ENCODE measurements at places on chromosomes 1 and 21.

- peaks cover 3% of the 10 kb centered on the region for H3K4me1 ChIP-seq
- no peak for DNase-seq
- no peaks in the 10 kb centered on the region for H3K27me3 ChIP-seq
- no peaks in the 10 kb centered on the region for H3K36me3 ChIP-seq
- H3K4me3 ChIP-seq, result no peak overlapping the region
- no peak overlapping the region for H3K27ac ChIP-seq
These were observed 128.4 kb downstream of the NTMT2 start for GRCh38 chr1:170274131-170274501.

- no peak overlapping the region for H3K4me3 ChIP-seq
- no peak for DNase-seq
- no peaks in the 10 kb centered on the region for H3K27me3 ChIP-seq
These were observed 15.5 kb upstream of the MAP3K7CL start for GRCh38 chr21:29114765-29115500.

DNA sequence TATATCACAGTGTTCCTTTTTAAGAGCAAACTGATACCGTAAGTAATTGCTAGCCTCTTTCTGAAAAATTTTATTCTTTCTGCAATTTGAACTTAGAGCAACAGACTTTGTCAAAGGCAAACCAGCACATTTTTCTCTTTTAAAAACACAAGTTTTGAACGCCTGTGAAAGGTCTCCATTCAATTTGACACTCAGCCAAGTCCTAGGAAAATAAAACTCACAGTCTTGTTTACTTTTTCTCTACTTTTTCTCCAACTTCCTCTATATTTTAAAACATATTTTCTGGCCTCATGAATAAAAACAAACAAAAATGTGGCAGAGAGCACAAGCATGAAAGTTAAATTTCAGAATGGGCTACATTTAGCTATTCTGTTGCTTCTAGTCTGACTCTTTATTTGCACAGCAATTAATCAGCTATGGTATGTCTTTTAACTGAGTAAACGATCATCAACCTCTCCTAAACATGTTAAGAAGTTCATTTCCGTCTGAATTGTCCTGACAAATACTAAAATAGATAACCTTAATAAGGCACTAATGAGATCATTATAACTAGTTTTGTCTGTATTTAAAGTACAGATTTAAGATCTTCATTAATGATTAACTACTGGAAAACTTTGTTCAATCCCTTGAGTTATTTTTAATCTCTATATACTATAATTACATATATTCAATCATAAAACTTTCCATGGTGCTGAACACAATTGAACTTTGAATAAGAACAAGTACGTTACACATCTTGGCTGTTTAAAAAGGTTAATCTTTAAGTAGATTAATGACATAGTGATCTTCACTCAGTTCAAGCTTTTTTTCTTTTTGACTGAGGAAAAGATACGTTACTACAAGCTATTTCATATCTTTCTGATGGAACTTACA lies 550.6 kb downstream of the PTBP2 start:
- no peaks in the 10 kb centered on the region for H3K36me3 ChIP-seq
- no peaks in the 10 kb centered on the region for H3K27me3 ChIP-seq
- H3K27ac ChIP-seq, result peak overlapping the region; percentile 9
- DNase-seq, result no peak

DNA sequence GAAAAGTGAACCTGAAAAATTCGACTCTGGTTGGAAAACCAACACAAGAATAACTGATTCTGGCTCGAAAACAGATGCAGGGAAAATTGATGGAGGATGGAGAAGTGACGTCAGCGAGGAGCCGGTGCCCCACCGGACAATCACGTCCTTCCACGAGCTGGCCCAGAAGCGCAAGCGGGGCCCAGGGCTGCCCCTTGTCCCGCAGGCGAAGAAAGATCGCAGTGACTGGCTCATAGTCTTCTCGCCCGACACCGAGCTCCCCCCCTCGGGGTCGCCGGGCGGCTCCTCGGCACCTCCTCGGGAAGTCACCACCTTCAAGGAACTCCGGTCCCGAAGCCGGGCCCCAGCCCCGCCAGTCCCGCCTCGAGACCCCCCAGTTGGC lies 1.9 kb downstream of the RUSC1 start:
- H3K4me1 ChIP-seq, result peaks cover 39% of the 10 kb centered on the region
- H3K27me3 ChIP-seq, result no peaks in the 10 kb centered on the region
- DNase-seq, result no peak
- peak overlapping the region; percentile 83 for H3K27ac ChIP-seq

- H3K36me3 ChIP-seq, result no peaks in the 10 kb centered on the region
- no peak overlapping the region for H3K4me3 ChIP-seq
- H3K27me3 ChIP-seq, result no peaks in the 10 kb centered on the region
These were observed 28.0 kb downstream of the NUAK2 start for GRCh38 chr1:205293350-205294074.

DNA sequence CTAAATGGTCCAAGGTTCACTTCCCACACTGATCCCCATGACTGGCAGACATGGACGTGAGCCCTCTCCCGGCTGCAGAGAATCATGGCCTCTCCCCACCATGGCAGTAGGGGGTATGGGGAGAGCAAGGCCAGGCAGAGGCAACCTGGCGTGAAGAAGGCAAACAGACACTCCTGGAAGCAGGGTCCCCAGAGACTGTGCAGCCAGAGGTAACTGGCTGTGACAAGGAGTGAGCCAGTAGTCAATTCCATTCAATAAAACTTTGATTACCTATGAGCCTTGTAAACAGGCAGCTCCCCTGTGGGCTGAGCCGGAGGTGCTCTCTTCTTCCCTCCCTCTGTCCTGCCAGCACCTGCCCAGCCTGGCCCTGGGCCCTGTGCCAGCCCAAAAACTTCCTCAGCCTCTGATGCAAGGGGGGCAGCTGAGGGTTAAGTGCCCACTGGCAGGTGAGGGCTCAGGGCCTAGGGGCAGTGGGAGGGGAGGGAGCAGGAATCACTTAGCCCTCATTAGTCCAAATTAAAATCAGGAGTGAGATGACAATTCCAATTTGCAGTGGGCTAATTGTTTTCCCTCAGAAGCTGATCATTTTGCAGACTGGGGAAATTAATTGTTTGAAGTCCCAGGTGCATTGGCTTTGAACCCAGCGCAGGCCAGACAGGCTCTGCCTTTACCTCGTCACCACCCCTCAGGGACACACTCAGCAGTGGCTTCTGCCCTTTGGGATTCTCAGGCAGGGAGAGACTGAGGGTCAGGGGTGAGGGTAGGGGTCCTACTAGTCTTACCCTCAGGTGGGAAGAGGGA lies 35.6 kb downstream of the LRRN2 start:
- no peaks in the 10 kb centered on the region for H3K36me3 ChIP-seq
- H3K4me3 ChIP-seq, result no peak overlapping the region
- no peak overlapping the region for H3K27ac ChIP-seq
- DNase-seq, result no peak
- peaks cover 32% of the 10 kb centered on the region for H3K27me3 ChIP-seq

- no peak overlapping the region for H3K4me3 ChIP-seq
- no peaks in the 10 kb centered on the region for H3K27me3 ChIP-seq
- peaks cover 17% of the 10 kb centered on the region for H3K4me1 ChIP-seq
- no peaks in the 10 kb centered on the region for H3K36me3 ChIP-seq
- no peak for DNase-seq
- H3K27ac ChIP-seq, result no peak overlapping the region
These were observed 29.5 kb downstream of the PEX14 start for GRCh38 chr1:10504249-10504648.

GRCh38 chr1:55500601-55501000 lies 285.4 kb upstream of the USP24 start:
- H3K27ac ChIP-seq, result no peak overlapping the region
- H3K4me3 ChIP-seq, result no peak overlapping the region
- H3K4me1 ChIP-seq, result peaks cover 19% of the 10 kb centered on the region
- H3K27me3 ChIP-seq, result no peaks in the 10 kb centered on the region
- no peak for DNase-seq
- H3K36me3 ChIP-seq, result no peaks in the 10 kb centered on the region

- no peak overlapping the region for H3K27ac ChIP-seq
- DNase-seq, result no peak
- H3K27me3 ChIP-seq, result no peaks in the 10 kb centered on the region
- H3K36me3 ChIP-seq, result no peaks in the 10 kb centered on the region
These were observed 301.7 kb downstream of the TTLL7 start for GRCh38 chr1:83697220-83697619.

DNA sequence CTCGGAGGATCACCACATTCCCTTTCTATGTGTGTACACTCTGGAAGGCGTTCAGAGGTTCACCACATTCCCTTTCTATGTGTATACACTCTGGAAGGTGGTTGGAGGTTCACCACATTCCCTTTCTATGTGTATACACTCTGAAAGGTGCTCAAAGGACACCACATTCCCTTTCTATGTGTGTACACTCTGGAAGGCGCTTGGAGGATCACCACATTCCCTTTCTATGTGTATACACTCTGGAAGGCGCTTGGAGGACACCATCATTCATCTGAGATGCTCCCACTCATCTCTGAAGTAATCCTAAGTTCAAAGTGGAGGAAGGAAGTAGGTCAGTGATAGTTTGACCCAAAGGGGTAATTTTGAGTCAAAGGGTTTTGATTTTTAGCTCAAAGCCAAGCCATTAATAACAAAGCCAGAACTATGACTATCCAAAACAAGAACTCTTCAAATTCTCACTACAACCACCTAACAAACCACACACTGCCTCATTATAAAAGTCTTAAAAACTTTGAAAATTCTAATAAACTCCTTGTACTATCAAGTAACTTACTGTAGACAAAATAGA lies 32.9 kb downstream of the NRIP1 start:
- H3K4me1 ChIP-seq, result peaks cover 20% of the 10 kb centered on the region
- no peak overlapping the region for H3K4me3 ChIP-seq
- no peak for DNase-seq
- H3K27ac ChIP-seq, result no peak overlapping the region

DNA sequence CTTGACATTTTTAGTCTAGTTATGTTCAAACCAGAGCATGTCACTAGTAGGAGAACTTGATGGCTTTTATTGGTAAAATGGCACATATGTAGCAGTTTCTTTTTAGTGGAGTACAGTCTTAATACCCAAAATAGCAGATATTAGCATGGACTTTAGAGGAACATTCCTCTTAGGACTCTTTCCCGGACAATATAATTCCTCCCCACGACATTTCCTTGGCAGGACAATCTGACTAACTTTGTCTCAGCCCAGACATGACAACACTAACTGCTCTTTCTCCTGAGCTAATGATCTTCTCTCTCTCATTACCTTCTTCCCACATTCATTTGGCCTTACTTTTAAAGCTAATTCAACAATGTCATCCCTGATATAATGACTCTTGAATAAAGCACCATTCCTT lies 62.5 kb downstream of the ADAMTS1 start:
- no peaks in the 10 kb centered on the region for H3K36me3 ChIP-seq
- peaks cover 31% of the 10 kb centered on the region for H3K4me1 ChIP-seq
- peak overlapping the region; percentile 10 for H3K27ac ChIP-seq

GRCh38 chr1:1401457-1402010 lies 2.4 kb upstream of the CCNL2 start:
- no peaks in the 10 kb centered on the region for H3K27me3 ChIP-seq
- no peak for DNase-seq
- peaks cover 22% of the 10 kb centered on the region for H3K36me3 ChIP-seq
- peaks cover 52% of the 10 kb centered on the region for H3K4me1 ChIP-seq

DNA sequence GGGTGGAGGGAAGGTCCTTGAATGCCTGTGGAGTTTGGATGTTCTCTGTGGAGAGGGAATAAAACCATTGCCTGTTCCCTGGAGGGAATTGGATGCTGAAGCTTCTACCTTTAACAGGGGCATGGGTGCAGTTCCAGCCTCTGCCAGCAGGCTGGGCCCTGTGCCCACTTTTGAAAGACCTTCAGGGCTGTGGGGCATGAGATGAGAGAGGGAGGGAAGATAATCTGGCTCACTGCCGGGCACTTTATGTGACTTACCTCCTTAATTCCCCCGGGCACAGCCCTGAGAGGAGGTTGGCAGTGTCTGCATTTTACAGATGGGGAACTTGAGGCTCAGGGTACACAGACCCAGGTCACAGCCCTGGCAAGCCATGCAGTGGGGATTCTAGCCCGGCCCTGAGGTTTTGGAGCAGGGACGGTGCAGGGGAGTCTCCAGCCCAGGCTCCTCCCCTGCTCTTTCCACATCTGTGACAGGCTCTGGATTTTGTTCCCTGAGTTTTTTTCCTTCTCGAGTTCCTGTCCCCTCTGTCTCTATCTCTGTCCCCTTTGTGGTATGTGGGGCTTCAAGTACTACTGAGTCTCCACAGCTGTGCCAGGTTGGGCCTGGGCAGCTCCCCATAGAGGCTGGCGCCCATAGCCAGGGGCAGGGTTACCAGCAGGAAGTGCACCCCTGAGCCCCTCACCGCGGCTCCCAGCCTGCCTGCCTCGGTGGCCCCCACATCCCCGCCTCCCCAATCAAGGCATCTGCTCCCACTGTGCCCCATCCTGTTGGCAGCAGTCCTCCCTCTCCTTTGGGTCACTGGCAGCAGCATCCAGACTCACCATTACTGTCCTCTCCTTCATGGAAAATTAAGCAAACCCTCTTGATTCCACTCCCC lies 14.0 kb upstream of the THEMIS2 start:
- no peaks in the 10 kb centered on the region for H3K27me3 ChIP-seq
- no peak overlapping the region for H3K27ac ChIP-seq
- H3K4me3 ChIP-seq, result no peak overlapping the region
- no peaks in the 10 kb centered on the region for H3K36me3 ChIP-seq
- DNase-seq, result peak; percentile 89

GRCh38 chr1:67791261-67791660 lies 42.0 kb downstream of the GNG12 start:
- H3K27me3 ChIP-seq, result no peaks in the 10 kb centered on the region
- H3K4me3 ChIP-seq, result peak overlapping the region; percentile 16
- peak overlapping the region; percentile 97 for H3K27ac ChIP-seq
- peaks cover 70% of the 10 kb centered on the region for H3K4me1 ChIP-seq

DNA sequence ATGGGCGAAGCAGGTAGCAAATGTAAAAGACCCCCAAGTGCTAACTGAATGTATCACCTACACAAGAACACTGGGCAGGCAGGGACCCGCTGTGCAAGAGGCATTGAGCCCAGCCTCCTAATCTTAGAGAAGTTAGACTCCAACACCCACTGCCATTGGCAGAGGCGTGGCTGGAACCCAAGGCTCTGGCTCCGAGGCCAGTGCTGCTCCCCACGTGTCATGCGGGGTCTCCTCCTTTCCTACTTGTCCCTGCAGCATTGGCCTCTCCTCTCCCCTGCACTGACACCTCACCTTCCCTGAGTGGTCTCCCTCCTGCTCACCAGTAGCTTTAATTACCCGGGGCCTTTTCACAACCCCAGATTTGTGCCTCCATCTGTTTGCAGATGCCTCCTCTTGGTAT lies 107.0 kb downstream of the GALNT2 start:
- H3K4me1 ChIP-seq, result peaks cover 81% of the 10 kb centered on the region
- H3K4me3 ChIP-seq, result no peak overlapping the region
- no peak for DNase-seq
- H3K27ac ChIP-seq, result peak overlapping the region; percentile 96
- H3K36me3 ChIP-seq, result peaks cover 3% of the 10 kb centered on the region

DNA sequence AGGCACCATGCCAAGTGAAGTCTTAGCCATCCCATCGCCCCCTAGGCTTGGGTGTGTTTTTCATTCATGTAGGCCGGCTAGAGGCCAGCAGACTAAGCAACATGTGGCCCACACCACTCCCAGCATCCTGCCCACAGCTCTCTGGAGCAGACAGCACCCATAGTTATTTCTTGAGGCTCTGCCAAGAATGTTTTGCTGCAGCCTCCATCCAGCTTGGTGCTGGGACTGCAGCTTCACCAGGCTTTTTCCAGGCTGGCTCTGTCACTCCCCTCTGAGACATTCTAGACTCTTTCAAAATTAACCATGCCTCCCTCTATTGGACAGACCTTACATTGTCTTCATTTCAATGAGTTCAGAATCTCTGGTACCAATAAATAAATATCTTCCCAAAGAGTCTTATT lies 104.2 kb downstream of the DUSP10 start:
- no peaks in the 10 kb centered on the region for H3K4me1 ChIP-seq
- H3K4me3 ChIP-seq, result no peak overlapping the region
- no peaks in the 10 kb centered on the region for H3K36me3 ChIP-seq
- DNase-seq, result no peak
- no peak overlapping the region for H3K27ac ChIP-seq

Data from chondrocyte (in vitro differentiated cells).